ENCODE measurements at places on chromosomes 7 and 10.

DNA sequence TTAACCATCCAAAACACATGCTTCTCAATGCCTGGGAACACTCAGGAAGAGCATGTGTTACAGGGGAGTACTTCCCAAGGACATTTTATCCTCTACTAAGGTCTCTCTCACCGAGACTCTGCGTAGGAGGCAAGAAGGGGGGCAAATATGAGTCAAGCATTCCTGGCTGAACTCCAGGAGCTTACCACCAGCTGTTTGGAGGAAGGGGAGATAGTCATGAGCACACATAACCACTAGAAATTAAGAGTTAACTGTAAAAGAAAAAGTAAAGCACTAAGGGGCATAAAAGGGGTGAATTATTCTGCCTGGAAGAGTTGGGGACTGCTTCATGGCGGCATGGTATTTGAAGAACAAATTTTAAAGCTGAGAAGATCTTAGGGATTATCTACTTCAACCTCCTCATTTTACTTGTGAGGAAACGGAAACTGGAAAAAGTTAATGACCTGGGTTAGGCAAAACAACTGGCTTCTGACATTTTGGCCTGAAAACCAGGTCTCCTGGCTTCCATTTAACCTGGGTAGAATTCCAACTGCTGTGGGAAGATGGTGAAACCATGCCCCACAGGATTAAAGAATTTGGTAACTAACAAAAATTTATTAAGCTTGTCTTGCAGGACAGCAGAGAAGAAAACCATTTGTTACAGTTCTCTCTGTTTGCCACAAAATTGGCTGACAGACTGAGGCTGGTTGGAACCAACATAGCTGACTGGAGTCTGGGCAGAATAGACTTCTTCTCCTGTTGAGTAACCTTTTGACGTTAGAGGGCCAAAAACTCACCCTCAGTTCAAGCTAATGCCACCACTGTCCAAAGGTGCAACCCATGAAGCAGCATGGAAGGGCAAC is 85.5 kb downstream of the SLC25A13 start:
- no peak for DNase-seq

DNA sequence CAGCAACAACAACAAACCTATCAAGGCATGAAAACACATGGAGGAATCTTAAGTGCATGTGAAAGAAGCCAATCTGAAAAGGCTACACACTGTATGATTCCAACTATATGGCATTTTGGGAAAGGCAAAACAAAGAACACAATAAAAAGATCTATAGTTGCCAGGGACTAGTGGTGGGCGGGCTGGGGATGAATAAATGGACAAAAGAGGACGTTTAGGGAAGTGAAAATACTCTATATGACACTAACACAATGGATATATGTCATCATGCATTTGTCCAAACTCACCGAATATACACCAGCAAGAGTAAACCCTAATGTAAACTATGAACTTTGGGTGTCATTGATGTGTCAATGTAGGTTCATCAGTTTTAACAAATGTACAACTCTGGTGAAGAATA is 89.1 kb downstream of the SEMA3E start:
- no peak for DNase-seq

DNA sequence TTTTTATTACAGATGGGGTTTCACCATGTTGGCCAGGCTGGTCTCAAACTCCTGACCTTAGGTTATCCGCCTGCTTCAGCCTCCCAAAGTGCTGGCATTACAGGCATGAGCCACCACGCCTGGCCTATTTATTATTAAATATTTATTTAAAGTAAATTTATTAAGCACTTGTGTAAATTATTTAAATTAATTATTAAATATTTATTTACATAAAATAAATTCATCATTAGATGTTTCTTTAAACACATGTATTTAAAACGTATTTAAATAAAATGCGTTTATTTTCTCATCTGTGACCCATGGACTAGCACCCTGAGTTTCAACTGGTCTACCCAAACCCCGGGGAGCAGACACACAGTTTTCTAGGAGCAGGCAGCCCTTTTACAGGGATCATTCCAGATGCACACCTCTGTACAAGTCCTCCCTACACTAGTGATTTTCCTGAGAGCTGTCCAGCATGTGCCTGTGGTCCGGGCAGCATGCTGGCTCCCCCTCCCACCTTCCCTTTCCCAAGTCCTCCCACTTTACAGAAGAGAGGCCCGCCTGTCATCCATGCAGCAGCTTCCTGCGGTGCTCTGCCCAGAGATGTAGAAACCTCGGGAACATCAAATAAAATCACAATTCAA is 89.2 kb upstream of the ATP6V0A4 start:
- DNase-seq: no peak

- DNase-seq: no peak
Observed at GRCh38 chr10:126690534-126690933, 20.0 kb upstream of the C10orf90 start.

- DNase-seq: no peak
Observed at GRCh38 chr7:140661124-140661523, 11.6 kb upstream of the ADCK2 start.

GRCh38 chr7:151138153-151138851 is 29.2 kb downstream of the GBX1 start:
- DNase-seq: no peak

DNA sequence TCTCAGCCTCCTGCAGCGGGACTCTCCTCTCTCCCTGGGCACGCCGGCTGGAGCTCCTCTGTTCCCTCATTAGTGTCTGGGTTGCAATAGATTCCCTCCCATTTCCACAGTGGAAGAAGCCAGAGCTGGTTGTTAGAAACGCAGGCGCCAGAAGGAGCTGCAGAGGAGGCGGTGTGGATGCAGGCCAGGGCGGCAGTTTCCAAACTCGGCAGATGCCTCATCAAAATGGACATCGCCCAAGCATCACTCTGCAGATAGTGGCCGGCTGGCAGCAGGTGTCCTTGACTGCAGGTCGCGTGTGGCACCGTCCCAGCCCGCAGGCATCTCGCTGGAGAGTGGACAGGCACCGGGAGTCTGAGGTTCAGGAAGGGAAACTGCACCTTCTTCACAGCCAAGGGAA is 201.8 kb downstream of the TCERG1L start:
- no peak for DNase-seq

DNA sequence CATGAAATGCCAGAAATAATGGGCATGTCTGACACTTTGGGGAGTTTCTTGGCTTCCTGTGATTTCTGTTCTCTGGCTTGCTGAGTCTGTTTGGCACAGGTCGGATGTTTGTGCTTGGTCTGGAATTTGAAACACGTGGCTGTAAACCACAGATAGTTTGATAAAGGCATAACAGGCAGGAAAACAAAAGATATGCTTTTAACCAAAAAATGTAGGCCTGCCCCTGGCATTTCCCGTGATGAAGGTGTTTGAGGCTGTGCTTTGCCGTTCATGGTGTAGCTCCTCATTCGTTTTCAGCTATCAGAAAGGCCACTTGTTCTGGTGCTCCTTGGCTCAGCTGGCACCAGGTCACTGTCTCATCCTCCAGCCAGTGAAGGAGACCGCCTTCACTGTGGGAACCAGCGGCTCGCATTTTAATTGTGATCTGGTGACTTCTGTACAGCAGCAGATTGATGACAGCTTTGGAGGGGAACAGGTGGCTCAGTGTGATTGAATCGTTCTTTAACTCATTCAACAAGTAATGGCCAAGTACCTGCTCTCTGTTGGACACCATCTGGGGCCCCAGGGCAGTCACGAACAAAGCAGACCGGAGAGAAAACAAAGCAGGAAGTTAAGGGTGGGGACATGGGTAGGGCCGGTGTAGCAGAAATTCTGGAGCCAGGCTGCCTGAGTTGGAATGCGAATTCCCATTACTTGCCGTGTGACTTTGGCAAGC is 111.5 kb downstream of the CCNY start:
- DNase-seq: no peak

DNA sequence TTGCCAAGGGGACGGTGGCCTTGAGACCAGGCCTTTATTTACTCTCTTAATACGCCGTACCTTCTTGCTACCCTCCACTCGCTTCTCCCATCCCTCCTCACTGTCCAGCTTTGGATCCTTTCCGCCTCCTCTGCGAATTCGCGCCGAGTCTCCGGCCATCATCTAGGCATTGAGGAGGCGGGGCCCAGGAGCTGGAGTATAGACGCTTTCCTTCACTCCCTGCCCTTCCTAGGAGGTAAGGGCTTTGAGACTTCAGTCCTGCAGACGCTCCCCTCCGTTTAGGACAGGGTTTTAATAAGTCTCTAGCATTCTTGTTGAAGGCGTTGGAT is 538 bp downstream of the TFAM start:
- DNase-seq: peak; percentile 19

GRCh38 chr10:47354165-47354564 is 6.0 kb downstream of the RBP3 start:
- peak; percentile 47 for DNase-seq

DNA sequence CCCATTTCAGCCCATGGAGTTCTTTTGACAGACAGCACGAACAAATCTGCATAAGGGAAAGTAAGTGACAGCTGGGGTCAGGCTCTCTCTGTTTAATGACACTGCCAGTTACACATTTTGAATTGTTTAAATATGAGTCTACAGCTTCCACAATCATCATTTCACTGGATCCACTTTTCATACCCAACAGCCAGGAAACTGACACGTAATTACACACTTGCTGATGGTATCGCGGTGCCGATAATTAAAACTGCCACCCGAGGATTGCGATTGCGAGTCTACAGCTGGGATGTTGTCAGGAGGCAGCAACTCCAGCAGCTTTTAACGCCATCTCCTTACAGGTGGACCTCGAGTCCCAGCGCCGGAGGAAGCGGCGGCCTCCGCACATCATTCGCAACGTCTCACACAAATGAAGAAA is 230.8 kb upstream of the MGMT start:
- DNase-seq: no peak

DNA sequence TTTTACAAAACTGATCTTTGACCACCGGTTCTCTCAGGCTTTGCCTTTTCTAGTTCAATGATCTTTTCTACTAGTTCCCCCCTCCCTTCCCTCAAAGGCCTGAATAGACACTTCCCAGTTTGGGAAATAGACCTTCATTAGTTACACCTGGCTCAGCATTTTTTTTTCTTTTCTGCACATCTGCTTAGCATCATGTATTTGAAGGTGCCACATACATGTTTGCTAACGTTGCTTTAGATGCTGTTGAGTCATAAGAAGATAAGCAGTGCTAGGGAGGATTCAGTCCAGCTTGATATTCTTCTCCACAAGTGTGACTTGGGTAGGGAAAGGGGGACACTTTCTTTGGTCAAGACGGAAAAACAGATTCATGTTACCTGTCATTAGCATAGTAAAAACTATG is 78.3 kb downstream of the BICC1 start:
- no peak for DNase-seq

DNA sequence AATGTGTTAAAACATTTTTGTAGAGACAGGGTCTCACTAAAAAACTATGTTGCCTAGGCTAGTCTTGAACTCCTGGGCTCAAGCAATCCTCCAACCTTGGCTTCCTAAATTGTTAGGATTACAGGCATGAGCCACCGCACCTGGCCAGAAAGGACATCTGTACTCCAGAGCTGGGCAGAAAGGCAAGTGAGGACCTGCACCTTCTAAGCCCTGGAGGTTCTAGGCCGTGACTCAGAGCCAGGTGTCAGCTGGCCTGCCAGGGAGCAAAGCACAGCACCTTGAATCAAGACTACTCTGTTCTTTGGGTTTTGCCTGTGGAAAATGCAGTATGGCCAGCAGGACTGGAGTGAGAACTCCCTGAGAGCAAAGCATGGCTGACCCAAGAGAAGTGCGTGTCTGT is 396.5 kb downstream of the ADRA2A start:
- DNase-seq: no peak

GRCh38 chr7:99733448-99733847 is 1.5 kb downstream of the CYP3A7 start:
- DNase-seq: no peak

DNA sequence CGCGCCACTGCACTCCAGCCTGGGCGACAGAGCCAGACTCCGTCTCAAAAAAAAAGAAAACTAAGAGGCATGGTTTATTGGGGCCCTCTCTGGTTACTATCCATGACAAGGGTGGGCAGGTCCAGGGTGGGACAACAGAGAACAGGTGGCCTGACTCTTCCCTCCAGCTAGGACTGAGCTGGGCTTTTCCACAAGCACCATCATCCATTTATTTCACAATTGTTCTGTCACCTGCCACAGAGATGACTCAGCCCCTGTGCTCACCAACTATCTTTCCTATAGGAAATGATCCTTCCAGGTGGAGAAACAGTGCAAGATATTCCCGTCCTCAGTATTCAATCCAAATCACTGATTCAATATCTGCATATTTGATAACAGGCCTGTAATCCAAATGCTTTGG is 44.9 kb upstream of the MYL10 start:
- DNase-seq: no peak

DNA sequence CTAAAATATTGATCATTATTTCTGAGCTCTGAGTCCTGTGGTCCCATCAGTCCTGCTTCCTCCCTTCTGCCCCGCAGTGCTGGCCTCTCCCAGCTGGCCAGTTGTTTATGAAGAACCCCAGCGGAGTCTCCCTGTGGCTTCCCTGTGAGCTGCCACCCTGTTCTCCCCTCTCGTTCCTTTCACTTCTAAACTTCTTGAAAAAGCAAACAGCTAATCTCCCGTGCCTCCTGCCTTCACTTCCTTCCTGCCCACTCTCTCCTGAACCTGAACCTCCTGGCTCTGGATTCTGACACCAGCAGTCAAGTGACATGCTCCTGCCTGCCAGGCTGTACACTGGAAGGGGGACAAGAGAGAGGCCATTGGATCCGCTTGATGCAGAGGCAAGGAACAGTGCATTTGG is 63.7 kb upstream of the ZPBP start:
- no peak for DNase-seq

DNA sequence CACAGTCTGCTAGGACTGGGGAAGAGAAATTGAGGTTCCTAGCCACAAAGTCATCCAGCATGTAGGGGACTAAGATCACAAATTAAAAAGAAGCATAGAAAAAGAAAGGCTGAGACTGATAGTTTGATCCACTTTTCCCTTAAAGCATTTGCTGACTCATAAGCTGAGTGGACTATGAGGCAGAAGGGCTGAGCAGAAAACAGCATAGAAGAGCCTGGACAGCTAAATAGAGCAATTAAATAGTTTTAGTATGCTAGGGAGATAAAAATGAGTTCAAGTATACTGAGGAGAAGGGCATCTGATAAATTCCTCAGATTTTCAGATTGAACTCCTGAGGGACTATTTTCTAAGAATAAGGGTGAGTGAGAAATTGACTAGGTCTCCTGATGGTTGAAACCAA is 155.9 kb upstream of the EGR2 start:
- no peak for DNase-seq

GRCh38 chr7:111958431-111958830 is 247.8 kb downstream of the DOCK4 start:
- no peak for DNase-seq

- DNase-seq: no peak
Observed at GRCh38 chr10:61778137-61778536, 115.4 kb downstream of the CABCOCO1 start.

All from HuH-7 (cell line).